ENCODE measurements at places on chromosomes 5 and 9.

DNA sequence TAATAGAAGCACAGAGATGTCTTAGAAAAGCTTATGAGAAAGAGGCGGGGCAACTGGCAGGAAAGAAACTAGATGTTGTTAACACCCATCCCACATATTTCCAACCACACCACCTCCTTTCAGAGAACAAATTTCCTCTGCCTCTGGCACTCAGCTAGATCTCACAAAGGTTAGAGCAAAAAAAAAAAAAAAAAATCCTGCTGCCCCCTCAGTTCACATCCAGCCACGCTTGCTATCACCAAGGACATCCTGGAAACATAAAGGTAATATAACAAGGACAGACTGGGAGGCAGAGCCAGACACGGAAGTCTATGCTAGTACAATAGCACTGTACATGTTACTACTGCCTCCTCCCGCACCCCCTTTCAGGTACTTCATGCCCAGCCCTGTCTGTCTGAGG, 238.0 kb upstream of the PTGER4 start:
- DNase-seq = no peak

- DNase-seq = no peak
Observed at GRCh38 chr5:78927657-78928282, 57.3 kb downstream of the ARSB start.

DNA sequence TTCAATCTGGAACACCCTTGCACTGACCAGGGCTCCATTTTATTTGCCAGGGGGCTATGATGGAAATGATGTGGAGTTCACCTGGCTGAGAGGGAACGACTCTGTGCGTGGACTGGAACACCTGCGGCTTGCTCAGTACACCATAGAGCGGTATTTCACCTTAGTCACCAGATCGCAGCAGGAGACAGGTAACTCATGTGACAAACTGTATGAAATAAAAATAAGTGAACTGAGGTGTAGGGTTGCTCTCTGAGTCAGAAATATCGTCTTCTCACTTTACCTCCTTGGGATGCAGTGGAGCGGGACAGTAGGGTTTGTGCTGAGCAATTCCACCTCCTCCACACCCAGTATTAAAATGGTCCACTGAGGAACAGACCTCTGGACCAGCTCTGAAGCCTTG, 22.1 kb downstream of the GABRP start:
- DNase-seq = no peak

DNA sequence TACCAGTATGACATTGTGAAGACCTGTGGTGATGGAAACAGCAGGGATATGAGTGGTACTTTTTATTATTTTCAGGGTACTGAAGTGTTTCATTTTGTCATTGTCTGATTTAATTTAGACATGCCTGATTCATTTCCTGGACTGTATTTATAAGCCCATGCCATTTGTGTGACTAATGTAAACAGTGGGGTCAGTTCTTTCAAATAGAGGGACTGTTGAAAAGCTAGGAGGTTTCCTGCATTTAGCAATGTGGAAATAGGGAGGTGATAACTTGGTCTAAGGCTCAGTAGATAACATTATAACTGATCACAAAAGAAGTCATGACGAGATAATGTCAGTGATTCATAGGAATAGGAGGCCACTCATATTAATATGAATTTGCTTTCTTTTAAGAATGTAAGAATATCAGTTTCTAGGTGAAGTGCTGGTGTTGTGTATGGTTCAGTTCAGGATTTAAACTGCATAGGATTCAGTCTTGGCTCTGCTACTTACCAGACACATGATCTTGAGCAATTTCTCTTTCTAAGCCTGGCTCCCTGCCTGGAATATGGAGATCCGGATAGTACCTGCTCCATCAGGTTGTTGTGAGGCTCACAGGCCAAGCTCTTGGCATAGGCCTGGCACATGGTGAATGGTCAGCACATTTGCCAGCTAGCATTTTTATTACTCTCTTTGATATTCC, 7.5 kb downstream of the RASGRF2 start:
- no peak for DNase-seq

GRCh38 chr9:36690412-36691168, 117.9 kb downstream of the MELK start:
- no peak for DNase-seq

GRCh38 chr5:122163121-122164069, 34.0 kb downstream of the ZNF474 start:
- no peak for DNase-seq

DNA sequence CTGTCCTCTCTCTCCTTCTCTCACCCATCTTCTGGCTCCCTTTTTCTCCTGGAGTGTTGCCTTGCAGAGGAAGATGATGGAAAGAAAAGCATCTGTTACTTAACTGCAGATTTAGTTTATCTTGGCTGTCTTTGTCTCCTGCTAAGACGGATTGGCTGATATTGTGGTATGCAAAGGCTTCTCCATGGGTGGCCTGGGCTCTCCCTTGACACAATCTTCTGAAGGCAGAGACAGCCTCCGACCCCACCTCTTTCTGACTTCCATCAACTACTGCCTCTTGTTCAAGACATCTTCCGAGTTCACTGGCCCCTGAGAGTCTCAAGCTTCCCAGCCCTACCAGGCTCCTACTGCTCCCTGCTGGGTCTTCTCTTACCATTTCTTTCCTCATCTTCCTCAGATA, 403.7 kb downstream of the LRRC70 start:
- DNase-seq = no peak
